ENCODE measurements at places on chromosomes 6 and 20.

- DNase-seq = no peak
Measured at GRCh38 chr6:107308677-107309076, 150.7 kb downstream of the PDSS2 start.

DNA sequence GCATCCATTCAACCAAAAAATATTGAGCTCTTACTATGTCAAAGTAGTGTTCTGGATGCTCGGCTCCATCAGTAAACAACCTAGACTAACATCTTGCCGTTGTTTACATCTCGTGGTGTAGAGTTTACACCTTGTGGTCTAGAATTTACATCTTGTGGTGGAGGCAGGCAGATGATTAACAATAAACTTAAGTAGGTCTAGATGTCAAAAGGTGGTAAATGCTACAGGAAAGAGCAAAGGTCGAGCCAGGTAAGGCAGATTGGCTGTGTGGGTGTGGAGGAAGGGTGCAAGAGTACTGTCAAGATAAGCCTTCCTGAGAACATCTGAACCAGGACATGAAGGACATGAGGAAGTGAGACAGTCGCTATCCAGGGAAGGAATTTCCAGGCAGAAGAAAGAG lies 88.4 kb upstream of the ESR1 start:
- no peak for DNase-seq

DNA sequence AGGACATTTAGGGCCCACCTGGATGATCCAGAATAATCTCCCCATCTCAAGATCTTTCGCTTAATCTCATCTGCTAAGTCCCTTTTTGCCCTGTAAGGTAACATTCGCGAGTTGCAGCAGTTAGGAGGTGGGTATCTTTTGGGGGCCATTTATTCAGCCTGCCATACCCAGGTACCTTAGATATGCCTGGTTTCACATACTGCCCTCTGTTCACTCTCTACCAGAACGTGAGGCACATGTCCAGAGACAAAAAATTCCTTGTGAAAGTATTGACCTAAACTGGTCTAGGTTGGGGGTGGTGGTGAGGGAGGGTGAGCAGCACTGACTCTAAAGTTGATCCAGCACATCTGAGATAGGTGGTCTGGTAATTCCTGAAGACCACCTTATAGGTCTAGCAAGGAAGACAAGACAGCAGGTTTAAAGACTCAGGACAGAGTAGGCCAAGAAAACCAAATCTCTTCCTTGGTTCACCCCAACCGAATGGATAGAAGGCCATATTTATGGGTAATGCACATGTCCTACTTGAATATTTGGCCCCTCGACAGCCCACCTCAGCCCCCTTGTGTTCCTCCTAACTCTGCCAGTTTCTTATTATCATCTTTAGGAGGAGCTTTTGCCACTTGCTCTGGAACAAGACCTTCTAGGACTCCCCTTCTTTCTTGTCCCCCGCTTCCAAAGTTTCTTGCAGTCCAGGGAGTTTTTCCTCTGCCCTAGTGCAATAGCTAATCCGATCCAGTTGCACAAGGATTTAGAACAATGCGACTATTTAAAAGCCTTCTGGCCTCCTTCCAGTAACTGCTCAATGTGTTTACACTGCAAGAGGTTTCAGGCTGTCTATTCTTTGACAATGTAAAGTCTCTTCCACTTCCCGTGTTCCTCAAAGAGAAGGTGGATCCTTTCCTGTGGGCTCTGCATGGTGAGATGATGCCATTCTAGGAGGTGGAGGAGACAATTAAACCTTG lies 213.0 kb upstream of the LAMP5 start:
- DNase-seq = no peak

DNA sequence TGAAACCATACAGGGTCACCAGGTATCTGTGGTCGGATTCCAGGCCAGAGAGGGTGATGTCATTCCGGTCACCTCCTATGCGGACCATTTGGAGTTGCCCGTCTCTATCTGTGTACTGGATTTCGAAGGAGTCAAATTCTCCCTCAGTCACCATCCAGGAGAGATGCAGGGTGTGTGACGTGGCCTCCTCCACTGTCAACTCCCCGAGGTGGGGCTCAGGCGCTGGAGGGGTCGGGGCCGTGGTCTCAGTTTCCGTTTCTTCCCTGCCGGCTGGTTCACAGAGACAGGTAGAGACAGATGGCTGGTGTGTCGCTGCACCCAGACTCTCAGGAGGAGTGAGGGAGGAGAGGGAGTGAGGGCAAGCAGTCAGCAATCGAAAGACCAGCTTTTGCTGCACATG lies 30.7 kb downstream of the CYP21A2 start:
- no peak for DNase-seq

DNA sequence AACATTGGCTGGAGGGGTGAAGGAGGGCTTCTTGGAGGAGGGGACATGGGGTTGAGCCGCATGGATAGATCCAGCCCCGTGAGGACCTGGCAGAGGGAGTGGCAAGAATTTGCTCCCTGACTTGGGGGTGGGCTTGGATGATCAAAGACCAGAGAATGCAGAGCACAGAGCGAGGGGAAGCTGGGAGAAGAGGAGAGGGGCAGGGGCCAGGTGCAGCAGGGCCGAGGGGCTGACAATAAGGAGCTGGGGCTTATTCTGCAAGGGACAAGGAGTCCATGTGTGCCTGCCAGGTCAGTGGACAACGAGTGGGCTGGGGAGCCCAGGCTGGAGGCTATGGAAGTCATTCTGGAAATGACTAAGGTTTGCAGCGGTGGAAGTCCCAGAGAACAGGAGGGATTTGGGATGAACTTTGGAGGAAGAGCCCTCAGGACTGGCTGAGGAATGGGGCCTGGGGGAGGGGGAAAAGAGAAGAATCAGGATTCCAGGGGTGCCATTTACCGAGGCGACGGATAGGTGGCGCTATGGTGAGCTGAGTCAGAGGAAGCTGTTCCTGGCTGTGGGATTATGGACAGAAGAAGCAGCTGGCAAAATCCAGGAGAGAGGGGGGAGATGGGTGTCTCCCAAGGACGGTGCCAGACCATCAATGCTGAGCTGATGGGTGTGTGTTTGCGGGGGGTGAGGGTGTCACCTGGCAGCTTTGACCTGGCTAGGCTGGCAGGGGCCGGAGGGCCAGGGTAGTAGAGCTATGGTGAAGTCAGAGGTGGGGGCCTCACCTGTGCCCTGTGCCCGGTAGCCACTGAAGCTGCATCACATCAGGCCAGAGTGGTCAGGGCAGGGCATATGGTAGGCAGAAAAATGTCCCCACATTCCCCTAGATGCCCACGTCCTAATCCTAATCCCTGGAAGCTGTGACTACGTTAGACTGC lies 7.8 kb downstream of the KCNG1 start:
- no peak for DNase-seq

- no peak for DNase-seq
Measured at GRCh38 chr20:16279320-16279719, 293.9 kb downstream of the KIF16B start.

- DNase-seq = no peak
Measured at GRCh38 chr6:40887079-40887791, 151.8 kb downstream of the UNC5CL start.

DNA sequence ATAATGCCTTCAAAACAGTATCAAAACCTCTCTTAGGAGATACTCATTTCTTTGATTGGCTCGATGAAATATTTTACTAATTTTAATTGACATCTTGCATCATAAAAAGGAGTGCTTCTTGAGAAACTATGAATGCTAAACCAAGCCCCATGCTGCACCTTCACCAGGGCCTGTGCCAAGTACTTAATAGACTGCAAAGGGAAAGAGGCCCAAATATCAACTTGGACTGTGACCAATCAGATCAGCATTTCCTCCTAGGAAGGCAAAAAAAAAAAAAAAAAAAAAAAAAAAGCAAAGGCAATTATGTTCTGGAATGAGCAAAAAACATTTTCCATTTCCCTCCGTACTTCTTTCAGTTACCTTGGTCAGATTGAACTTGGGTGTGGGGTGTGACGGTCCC lies 253.0 kb upstream of the SOX4 start:
- no peak for DNase-seq
